ENCODE measurements at places on chromosomes 1 and 21.
A peak's percentile ranks its signal among the peaks of the same experiment; 100 is the strongest.

- peak; percentile 61 for DNase-seq
These were observed 89.7 kb upstream of the RUNX1 start for GRCh38 chr21:35138665-35139381.

- no peak for DNase-seq
These were observed 8.9 kb downstream of the PAX7 start for GRCh38 chr1:18639368-18640055.

DNA sequence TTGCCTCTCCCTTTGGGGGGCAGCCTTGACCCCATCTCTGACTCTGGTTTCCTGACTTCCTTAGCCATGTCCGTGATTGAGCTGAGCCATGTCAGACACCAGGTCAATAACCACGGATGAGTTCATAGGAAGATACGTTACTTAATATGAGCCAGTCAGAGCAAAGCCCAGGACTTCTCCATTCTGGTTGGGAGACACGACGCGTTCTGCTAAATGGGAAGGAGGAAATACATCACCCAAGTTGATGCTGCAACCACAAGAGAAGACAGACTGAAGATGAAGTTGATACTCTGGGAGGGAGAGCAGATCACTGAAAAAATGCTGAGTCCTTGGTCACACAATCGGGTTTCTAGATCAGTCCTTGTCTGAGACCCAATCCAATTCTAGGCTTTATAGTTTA is 90.9 kb downstream of the MATN1 start:
- DNase-seq: no peak

GRCh38 chr21:41638201-41638790 is 128.6 kb downstream of the RIPK4 start:
- DNase-seq: no peak

- peak; percentile 13 for DNase-seq
These were observed 54.0 kb upstream of the LRP8 start for GRCh38 chr1:53381790-53382401.

- no peak for DNase-seq
These were observed 19.7 kb upstream of the ARF1 start for GRCh38 chr1:228062812-228063211.

DNA sequence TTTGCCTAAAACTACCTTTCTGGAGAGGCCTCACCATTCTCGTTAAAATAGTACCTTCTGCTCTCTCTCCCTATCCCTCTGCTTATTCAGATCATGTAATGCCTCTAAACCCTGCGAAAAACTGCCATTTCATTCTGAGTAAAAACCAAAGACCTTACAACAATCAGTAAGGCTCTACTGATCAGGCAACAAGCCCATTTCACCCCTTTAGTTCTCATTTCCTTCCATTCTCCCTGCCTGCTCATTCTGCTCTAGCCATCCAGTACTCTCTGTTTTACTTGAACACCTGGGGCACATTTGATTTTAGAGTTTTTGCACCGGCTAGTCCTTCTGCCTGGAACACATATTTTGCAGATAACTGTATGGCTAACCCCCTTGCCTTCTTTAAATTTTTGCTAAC is 187.8 kb downstream of the COQ8A start:
- no peak for DNase-seq

- DNase-seq: no peak
These were observed 1180.3 kb upstream of the B3GALT2 start for GRCh38 chr1:194366705-194367104.

- no peak for DNase-seq
These were observed 20.7 kb downstream of the DIPK1A start for GRCh38 chr1:92940541-92940940.

DNA sequence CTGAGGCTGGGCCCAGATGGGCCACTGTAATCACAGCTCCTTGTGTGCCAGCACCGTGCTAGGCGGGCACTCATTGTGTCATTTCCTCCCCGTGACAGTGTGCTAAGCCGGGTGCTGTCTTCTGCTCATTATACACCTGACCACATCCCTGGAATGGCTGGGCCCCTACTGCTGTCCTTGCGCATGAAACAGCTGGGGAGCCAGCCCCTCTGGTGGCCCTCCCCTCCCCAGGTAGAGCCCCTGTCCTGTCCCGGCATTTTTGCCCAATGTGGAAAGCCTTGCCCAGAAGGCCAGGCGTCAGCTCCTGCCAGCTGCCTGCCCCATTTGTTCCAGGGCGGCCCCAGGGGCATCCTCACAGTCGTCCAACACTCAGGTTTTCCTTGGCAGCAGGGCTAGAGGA is 107.4 kb upstream of the CASZ1 start:
- DNase-seq: no peak

DNA sequence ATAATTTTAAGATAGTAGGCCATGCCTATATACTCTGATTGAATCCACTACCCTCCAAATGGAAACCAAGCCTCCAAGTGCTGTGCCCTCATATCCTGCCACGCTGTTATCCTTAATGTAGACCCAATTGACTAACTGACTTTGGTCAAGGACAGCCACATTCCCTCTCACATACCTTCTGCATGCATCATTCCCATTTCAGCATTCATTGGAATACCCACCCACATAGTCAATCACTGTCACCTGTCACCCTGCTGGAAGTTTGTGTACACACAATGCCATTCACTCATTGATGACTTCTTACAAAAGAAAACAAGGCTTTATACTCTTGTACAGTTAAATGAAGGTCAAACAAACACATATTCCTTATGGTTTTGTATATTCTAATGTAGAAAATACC is 221.1 kb upstream of the PBX1 start:
- DNase-seq: no peak

DNA sequence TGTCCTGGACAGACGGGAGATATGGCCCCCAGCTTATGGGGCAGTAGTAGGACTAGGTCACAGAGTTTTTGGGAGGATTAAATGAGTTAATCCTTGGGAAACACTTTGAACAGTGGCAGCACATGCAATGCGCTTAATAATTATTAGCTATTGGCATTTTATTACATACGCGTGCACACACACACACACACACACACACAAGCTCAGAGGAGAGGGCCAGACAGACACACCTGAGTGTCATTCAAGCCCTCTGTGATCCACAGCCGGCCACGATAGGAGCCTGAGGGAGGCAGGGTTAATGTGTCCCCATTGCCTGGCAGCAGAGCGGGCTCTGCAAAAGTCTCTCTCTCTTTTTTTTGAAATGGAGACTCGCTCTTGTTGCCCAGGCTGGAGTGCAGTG is 37.9 kb downstream of the EPHA2 start:
- DNase-seq: no peak

- no peak for DNase-seq
These were observed at the start of gene RYR2 for GRCh38 chr1:237041795-237042525. TSS of gene RYR2 (plus strand) at chr1:237042184. CDS start at chr1:237042522, 338 bp downstream.

GRCh38 chr1:113320272-113320671 is 70.0 kb upstream of the MAGI3 start:
- DNase-seq: no peak

DNA sequence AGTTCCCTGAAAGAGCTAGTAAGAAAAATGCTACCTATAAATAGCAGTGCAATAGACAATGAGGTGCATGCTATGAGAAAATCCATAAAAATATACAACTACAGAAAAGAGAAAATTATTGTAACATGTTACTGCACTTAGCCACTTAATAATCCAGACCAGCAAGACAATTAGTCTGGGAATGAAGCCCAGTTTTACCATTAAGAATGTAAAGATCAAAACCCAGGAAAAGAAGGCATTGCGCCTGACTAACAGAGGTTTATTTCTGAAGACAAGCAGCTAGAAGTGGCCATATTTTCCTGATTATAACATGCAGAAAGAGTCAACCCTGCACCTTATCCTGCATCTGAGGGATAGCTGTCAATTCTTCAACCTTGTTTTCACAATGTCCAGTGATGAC is 276.4 kb upstream of the PRMT6 start:
- no peak for DNase-seq

GRCh38 chr1:163565166-163565565 is 243.4 kb downstream of the NUF2 start:
- DNase-seq: no peak

GRCh38 chr1:235883261-235883927 is 16.7 kb upstream of the LYST start:
- peak; percentile 89 for DNase-seq

DNA sequence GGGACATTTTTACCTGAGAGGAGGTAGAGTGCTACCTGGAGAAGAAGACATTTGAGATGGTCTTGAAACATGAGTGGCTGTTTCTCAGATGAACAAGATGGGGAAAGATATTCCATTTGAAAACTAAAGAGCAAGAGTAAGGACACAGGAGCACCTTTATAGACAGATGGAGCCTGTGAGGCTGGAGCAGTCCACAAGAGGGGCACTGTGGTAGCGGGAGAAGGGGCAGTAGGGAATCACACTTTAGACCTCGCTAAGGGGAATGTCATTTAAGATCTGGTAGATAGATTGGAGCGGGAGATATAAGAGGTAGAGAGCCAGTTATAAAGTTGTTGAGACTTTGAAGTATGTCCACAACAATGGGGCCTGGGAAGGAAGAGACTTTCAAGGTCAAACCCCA is 23.4 kb downstream of the DYNLT5 start:
- no peak for DNase-seq

DNA sequence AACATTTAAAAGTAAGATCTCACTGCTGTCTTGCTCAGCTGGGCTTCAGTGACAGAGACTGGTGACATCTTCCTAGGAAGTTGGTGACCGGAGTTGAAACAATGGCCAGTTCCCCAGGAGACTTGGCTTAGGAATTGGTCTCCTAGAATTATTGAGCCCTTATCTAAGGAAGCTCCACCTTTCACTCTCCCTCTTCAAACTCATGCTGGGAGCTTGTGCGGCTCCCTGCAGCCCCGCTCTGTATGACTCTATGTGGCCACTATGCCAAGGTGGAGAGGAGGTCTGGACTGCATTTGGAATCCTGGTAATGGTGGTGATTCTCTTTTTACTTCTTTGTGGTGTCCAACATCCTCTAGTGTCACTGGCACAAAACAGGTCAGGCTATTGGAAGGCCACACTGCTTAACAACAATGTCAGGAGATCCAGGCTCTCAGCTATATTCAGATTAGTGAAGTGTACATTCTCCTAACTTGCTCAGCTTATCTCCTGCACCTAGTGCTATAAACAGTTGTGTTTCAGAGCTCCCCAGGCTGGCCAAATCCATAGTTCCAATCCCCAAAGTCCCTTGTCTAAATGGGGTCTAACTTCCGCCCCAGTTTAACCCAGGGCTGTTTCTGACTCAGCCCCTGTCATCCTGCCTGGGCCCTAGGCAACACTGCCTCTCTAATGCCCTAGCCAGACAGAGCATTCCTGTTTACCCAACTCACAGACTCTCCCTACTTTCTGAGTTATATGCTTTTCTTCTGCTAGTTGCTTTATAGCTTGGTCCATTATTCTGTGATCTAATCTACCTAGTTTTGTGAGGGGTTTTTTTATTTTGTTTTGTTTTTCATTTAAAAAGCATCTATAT is 18.3 kb downstream of the ATP2B4 start:
- no peak for DNase-seq

DNA sequence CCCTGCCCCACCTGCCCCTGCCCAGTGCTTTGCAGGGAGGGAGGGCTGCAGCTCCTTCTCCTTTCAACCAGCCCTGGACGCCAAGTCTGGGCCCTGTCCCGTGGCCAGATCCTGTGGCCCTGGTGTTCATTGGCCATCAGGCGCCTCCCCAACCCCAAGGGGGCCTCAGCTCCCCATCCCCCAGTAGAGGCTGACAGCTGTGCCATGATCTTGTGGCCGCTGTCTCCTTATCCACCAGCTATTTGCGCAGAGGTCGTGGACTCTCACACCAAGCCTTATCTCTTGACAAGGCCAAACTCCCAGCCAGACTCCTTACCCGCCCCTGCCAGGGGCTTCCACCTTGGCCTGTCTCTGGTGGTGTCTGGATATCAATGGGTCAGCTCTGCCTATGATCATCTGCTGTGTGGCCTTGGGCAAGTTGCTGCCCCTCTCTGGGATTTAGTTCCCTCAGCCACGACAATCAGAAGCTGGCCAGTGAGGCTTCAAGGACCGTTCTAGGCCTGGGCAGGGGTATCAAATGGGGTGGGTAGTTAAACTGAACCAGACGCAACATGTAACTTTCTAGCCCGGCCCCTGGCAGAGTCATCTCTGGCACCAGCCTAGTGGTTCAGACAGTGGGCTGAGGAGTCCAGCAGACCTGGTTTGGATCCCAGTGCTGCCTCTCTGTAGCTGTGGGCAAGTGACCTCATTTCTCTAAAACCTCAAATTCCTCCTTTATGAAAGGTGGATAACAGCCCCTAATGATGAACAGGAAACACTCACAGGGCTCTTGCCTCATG is 3.3 kb upstream of the COL8A2 start:
- DNase-seq: no peak

GRCh38 chr1:47568763-47569162 is 130.9 kb downstream of the FOXD2 start:
- no peak for DNase-seq

DNA sequence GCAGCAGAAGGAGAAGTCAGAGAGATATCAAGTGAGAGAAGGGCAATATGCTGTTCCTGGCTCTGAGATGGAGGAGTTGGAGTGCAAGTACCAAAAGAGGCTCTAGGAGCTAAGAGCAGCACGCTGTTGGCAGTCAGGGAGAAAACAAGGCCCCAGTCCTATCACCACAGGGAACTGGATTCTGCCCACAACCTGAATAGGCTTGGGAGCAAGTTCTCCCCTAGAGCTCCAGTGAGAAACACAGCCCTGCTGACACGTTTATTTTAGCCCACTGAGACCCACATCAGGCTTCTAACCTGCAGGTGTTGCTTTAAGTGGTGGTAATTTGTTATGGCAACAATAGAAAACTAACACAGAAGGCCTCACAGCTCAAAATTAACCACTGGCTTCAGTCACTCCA is 31.8 kb upstream of the ZNF644 start:
- no peak for DNase-seq

GRCh38 chr21:45473496-45474322 is 68.5 kb downstream of the SLC19A1 start:
- no peak for DNase-seq

DNA sequence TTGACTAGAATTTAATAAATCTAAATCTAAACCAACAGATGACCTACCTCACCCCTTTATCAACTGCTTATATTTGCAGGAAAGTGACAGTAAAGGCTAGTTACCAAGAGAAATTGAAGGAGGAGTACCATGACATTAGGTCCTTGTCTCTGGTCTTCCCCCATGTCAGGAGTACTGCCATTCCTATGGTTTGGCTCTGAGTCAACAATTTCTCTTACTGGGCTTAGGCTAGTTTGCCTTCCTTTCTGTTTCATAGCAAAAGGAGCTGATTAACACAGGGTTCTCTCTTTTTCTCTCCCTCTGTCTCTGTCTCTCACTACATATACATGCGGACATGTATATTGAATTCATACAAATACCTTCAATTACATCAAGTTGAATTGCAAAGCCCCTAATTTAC is 579.9 kb downstream of the DPYD start:
- no peak for DNase-seq
